Activated CD4-positive, alpha-beta T cell treated with anti-CD3 and anti-CD28 coated beads for 1 hour (primary cell): ENCODE measurements at places on chromosomes 13 and 19.

DNA sequence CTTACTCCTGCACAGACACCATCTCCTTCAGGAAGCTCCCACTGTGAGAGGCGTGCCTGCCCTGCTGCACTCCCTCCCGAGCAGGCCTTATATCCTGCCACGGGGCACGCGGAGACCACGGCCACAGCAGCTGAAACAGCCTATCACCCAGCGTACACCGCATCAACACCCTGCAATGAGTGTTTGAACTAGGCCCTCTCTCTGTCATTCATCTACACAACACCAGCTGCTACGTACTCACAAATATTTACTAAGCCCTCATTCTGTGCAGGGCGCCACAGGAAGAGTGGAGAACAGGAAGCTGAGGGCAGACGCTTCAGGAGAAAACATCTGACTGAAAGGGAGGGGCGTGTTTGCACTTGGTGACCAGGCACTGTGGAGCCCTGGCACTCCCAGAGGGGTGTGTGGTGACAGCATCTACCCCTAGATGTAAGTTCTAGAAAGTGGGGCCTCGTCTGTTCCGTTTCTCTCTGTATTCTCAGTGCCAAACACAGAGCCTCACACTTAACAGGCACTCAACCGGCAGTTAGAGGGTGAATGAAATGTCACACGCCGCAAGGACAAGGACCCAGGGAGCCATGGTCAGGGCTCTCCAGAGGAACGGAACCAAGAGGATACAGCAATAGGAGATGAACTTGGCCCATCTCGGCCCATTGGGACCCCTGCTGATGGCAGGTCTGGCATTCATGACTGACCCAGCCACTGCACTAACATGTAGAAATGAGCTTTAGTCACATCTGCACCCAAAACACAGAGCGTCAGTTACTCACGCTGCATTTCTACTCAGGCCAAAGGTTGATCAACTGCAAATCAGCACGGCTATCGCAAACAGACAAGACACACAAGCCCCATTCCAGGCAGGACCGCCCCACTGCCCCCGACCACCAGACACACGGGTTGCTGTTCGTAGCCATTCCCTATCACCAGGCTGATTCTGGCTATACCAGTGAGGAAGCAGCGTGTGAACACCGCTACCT, 15.7 kb downstream of the RANBP3 start:
- peak; percentile 59 for DNase-seq

DNA sequence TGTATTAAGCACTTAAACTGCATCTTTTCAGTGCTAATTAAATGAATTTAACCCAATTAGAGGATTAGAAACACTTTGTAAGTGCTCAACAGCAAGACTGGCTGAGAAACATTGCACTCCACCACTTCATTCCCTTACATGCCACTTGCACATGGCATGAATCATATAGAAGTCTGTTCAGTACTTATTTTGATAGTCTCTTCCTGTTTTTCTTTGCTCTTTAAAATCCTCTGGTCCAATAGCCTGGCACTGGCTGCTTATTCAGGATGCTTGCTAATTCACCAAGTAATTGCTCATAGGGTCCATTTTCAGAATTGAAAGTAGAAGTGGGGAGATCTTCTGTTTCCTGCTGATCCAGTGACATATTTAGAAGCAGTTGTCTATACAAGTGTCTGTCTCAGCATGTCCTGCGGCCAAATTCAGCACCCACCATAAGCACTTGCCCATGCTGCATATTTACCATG, 900.1 kb downstream of the PCDH9 start:
- no peak for DNase-seq

- DNase-seq = no peak
These were observed 818.7 kb upstream of the PCDH9 start for GRCh38 chr13:68048802-68049359.

- DNase-seq = no peak
These were observed 7.2 kb downstream of the DNAJC15 start for GRCh38 chr13:43030548-43030947.

DNA sequence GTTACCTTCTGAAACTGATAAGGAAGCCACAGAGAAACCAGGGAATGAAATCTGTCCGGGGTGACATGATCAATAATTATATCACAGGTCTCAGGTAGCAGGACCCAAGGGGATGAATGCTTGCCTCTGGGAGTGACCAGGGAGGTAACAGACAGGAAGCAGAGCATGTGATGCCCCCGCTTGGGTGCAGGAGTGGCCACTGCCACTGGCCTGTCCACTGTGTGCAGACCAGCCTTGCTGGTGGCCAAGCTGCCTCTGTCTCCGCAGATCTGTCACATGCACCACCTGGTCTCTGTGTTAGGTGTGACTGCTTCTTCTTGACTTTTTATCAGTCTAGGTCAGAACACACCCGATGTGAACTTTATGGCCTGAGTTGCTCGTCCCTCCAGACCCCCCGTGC, 71.8 kb downstream of the PEPD start:
- no peak for DNase-seq

- no peak for DNase-seq
These were observed 26.2 kb downstream of the RAP2A start for GRCh38 chr13:97460004-97460775.

- DNase-seq = no peak
These were observed 131.2 kb downstream of the CRYL1 start for GRCh38 chr13:20394506-20394905.

DNA sequence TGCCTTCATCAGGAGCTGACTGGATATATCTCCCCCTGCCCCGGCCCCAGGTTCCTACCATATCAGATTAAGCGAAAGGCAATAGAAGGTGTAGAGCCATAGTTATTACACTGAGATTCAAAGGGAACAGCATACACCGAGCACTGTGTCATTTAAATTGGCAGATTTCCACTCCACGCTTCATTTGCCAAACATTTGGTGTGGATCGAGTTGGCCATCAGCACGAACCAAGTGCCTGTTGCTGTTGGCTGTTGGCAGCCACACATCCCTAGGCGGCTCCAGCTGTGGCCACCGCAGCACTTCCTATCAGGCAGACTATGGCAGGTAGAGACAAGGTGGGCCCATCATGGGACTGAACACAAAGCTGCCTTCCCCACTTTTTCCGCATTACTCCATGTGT, 115.8 kb downstream of the CCNA1 start:
- DNase-seq = no peak

DNA sequence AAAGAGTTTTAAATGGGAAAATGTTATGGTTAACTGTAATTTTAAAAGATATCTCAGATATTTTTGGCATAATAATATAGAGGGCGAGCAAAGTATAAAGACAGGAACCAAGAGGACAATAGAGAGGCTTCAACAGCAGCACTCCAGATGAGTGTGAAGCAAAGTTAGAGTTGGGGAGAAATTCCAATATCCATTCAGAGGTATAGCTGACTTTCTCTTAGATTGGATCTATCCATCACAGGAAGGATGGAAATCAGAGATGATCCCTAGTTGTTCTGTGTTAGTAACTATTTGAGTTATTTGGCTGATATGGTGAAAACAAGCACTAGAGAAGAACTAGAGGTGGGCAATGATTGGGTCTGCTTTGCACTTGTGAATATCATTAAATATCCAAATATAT, 786.0 kb upstream of the KLHL1 start:
- no peak for DNase-seq

DNA sequence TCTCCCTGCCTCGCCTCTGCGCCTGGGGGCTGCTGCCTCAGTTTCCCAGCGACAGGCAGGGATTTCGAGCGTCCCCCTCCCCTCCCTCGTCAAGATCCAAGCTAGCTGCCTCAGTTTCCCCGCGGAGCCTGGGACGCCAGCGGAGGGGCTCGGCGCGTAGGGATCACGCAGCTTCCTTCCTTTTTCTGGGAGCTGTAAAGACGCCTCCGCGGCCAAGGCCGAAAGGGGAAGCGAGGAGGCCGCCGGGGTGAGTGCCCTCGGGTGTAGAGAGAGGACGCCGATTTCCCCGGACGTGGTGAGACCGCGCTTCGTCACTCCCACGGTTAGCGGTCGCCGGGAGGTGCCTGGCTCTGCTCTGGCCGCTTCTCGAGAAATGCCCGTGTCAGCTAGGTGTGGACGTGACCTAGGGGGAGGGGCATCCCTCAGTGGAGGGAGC, 722 bp upstream of the ICAM1 start:
- no peak for DNase-seq

- no peak for DNase-seq
These were observed 27.5 kb downstream of the DPRX start for GRCh38 chr19:53659292-53659691.
